Hepatic stellate cell (primary cell): ENCODE measurements at places on chromosomes 2 and 18.

DNA sequence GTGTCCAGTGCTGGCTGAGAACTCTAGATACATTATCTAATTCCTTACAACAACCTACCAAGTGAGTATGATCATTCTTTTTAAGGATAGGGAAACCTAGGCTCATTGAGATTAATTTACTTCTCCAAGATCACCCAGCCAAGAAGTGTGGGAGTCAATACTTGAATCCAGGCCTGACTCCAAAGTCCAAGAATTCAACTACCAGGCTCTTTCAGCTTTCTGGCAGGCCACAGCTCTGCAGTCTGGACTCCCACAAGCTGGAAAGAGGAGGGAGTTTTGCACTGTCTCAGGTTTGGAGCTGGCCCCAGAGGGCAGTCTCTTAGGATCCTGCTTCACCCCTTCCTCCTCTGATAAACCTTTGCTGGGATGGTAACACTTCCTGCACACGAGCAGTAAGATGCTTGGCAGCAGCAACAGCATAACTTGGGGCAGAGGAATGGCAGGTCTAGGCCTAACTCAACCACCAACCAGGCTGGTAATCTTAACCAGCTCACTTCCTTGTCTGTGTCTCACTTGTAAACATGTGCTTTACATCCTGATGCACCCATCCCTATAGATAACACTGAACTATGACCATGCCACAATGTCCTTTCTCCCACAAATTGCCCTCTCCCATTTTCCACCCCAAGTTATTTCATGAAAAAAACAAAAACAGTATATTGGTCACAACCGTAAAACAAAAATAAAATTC, 111.1 kb upstream of the ACAA2 start:
- no peak for DNase-seq

DNA sequence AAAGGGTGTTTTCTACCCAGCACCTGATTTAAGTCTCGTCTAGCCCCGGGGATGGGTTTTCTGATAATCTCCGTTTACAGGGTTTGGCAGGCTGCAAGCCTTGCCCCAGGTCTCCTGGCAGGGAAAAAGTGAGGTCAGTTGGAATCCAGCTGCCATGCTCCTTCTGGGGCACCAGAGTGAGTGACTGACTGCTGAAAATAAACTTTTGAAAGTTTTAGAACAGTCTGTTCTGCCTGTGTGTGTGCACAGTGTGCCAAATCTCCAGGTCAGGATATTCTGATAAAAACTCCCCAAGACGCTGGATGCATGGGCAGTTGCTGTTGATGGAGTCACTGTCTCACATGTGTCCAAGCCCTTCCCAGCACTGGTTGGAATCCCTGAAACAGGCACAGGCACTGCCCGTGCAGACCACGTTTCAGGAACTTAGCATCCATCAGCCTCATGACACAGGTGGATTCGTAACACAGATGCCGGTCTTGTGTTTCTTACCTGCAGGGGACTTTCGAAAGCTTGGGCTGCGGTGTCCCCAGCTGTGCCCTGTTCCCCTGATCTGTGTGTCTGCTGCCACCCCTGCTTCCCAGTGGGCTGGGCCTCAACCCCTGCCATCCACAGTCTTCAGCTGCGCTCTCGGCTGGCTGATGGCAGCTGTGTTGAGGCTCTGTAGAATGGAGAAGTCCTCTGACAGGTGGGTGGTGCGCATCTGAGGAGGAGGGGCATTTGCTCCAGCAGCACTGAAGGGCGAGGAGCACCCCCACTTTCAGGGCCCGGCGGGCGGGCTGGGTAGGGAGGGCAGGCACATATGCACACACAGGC, 65.0 kb downstream of the SH3RF3 start:
- DNase-seq: no peak

- DNase-seq: peak; percentile 75
These were observed 97.2 kb downstream of the SEPTIN10 start for GRCh38 chr2:109516445-109517117.

GRCh38 chr2:71690876-71691475, 237.6 kb downstream of the DYSF start:
- DNase-seq: no peak

GRCh38 chr2:13056259-13056843, 339.6 kb downstream of the TRIB2 start:
- no peak for DNase-seq

DNA sequence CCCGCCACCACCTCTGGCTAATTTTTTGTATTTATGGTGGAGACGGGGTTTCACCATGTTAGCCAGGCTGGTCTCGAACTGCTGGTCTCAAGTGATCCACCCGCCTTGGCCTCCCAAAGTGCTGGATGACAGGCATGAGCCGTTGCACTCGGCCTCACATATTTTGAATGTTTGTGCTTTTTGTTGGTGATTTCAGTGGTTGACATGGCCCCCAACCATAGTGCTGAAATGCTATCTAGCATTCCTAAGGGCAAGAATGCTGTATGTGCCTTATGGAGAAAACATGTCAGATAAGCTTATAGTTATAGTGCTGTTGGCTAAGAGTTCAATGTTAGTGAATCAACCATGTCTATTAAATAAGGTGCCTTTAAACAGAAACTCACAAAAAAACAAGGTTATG, 8.9 kb downstream of the ZAP70 start:
- no peak for DNase-seq

DNA sequence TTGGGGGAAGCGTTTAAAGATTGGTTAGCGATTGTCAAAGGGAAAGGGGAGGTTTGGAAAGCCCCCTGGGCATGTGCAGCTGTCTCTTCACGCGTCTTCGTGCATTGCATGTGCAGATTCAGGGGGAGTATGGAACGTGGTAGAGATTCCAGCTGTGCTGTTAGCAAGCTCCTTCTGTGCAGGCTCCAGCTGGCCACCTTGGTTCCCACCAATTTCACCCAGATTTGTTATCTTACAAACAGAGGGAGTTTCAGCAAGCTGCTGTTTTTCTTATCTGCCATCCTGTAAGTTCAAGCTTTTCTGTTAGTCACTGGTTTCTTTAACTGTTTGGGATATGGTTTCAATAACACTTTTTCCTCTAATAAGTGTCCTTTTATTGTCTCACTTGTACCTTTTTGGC, 30.4 kb downstream of the FARP2 start:
- DNase-seq: no peak
